CD8-positive, alpha-beta T cell (primary cell): ENCODE measurements at places on chromosomes 11 and 22.

- no peak for DNase-seq
These were observed 26.8 kb downstream of the PAK1 start for GRCh38 chr11:77446911-77447629.

GRCh38 chr22:40621309-40622151 lies 15.0 kb downstream of the MRTFA start:
- no peak for DNase-seq

DNA sequence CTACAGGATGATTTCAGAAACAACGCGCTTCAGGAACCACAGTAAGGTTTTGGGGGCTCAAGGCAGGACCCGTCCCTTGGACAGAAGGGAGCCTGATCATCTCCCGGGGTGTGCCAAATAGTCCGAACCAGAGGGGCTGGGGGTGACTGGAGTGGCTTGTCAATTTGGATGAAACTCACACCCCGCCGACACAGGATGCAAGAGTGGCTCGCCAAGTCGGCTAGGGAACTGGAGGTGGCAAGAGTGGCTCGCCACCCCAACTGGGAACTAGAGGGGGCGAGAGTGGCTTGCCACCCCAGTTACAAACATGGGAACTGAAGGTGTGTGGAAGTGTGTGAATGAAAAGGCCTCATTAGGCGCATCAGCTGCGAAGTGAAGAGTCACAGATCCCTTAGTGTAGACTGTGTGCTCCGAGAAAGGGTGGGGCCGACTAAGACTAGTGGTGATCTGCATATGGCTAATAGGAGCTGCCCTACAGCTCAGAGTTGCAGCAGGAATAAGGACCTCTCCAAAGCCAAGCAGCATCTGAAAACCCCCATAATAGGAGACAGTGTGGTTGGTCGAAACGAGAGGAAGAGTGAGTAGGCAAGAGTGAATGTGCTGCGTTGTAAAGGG lies 26.6 kb upstream of the CPT1A start:
- no peak for DNase-seq

DNA sequence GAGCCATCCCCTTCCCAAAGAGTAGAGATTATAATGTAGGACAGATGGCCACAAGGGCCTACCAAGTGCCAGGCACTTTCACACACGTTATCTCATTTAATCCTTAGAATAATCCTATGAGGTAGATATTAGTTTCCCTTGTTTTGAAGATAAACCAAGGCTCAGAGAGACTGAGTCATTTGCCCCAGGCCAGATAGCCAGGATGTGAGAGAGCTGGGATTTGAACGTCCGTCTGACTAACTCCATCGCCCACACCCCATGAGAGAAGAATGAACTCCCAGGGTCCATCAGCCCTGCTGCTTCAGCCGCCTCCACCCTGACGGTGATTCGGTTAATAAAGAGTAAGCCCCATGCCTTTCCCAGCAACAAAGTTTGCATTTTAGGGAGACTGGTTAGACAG lies 10.7 kb downstream of the PRG3 start:
- no peak for DNase-seq

DNA sequence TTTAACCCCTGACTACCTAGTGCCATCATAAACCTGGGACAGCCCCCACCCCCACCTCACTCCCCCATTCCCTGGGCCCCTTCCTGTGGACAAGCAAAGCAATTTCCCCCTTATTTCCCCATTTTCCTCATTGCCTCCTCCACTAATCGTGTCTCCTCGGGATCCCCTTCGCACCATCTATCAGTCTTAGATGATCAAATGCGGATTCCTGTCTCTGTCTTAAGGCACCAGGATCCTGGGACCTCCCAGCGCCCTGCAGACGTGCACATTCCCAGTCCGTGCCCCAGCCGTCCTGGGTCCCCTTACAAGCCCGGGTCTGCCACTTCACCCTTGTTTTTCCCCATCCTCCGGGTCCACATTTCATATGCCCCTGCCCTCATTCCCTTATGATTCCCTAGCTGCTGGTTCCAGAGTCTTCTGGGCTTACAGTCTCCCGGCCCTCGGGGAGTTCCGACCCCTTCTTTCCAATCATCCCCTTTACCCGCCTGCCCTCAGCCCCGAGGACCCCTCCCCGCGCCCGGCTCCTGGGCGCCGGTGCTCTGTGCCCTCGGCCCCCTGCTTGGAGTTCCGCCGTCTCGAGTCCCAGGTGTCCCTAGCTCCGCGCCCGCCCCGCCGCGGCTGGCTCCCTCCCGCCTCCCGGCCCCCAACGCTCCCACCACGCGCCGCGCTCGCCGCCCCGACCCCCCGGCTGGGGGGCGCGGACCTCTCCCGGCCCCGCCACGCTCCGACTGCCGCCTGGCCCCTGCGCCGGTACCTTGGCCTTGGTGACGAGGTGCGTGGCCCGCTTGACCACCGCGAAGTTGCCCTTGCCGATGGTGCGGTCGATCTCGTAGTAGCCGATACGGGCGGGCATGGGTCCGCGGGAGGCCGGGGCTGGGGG lies 599 bp downstream of the SIK3 start:
- DNase-seq, result peak; percentile 52

GRCh38 chr11:126640186-126640585 lies 284.7 kb downstream of the ST3GAL4 start:
- DNase-seq, result no peak
